ENCODE measurements at places on chromosomes 2 and 18. TPM values are rescaled to one million over a fixed set of nuclear protein-coding genes. Genes with fewer than 3 reads are reported as not detected.

The ACADL gene
- total RNA-seq = not detected

The M1AP gene
- 0.31 TPM for total RNA-seq

The BCL2 gene
- 78.2 TPM for total RNA-seq

The HIBCH gene
- total RNA-seq = 2.0 TPM

The CFAP210 gene
- 0.10 TPM for total RNA-seq

The PTPRN gene
- total RNA-seq = 1.3 TPM

The LRATD1 gene
- under 0.01 TPM for total RNA-seq
